ENCODE measurements at places on chromosomes 11 and 22. TPM values are rescaled to one million over a fixed set of nuclear protein-coding genes. Genes with fewer than 3 reads are reported as not detected.

CALCA gene
- total RNA-seq: not detected

A4GALT gene
- total RNA-seq: 24.1 TPM

FREY1 gene
- total RNA-seq: not detected

SMTNL1 gene
- 107 TPM for total RNA-seq

TMEM191C gene
- not detected for total RNA-seq

EHF gene
- 105 TPM for total RNA-seq

SCN2B gene
- total RNA-seq: 12.0 TPM

NAT10 gene
- 23.0 TPM for total RNA-seq

CARNS1 gene
- total RNA-seq: 39.0 TPM

Data from tongue (tissue), 3 donors.